Retina (tissue), 1 donor: ENCODE measurements at places on chromosomes 2 and 18.

DNA sequence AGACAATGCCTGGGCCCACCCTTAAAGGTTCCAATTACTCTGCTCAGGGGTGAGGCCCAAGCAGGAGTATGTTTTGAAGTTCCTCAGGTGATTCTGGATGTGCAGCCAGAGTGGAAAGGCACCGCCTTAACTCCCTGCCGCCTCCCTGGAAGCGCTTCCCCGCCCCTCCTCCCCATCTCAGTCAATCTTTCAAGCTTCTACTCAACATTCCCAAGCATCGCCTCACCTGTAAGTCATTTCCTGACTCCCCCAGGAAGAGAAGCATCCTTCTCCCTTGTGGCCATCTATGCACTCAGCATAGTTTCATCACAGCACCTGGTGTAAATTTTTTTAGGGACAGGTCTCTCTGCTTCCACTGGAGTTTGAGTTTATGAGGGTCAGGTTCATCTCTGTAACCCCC is 67.5 kb downstream of the MYL12B start:
- no peak for DNase-seq

- no peak for DNase-seq
These were observed 10.3 kb upstream of the NT5C1B start for GRCh38 chr2:18599509-18600254.

- DNase-seq: no peak
These were observed 25.1 kb downstream of the MARCHF7 start for GRCh38 chr2:159737292-159737916.

DNA sequence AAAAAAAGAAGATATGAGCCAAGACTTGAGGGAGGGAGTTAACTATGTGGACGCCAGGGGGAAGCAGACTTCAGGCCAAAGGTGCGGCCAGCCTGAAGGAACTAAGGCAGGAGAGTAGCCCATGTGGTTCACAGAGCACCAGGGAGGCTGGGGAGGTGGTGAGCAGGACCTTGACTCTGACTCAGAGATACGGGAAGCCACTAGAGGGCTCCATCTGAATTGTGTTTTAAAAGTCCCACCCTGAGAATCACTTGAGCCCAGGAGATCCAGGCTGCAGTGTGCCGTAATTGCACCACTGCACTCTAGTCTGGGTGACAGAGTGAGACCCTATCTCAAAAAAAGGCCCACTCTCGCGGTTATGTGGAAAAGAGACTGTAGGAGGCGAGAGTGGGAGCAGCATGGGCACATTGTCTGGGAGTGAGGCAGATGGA is 12.3 kb downstream of the CEP192 start:
- DNase-seq: peak; percentile 33

DNA sequence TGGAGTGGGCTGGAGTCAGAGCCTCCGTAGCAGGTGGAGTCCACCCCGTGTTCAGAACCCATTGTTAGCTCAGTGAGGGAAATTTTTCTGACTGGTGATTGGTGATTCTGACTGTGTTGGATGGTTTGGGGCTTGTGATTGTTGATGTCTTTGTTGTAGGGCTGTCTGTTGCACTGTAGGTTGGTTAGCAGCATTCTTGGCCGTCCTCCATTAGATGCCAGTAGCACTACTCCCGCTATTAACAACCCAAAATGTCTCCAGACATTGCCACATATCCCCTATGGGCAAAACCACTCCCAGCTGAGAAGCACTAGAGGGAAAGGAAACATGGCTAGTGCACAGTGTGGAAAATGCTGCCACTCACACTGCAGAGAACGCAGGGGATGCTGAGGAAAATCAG is 51.7 kb downstream of the ARMC9 start:
- no peak for DNase-seq

DNA sequence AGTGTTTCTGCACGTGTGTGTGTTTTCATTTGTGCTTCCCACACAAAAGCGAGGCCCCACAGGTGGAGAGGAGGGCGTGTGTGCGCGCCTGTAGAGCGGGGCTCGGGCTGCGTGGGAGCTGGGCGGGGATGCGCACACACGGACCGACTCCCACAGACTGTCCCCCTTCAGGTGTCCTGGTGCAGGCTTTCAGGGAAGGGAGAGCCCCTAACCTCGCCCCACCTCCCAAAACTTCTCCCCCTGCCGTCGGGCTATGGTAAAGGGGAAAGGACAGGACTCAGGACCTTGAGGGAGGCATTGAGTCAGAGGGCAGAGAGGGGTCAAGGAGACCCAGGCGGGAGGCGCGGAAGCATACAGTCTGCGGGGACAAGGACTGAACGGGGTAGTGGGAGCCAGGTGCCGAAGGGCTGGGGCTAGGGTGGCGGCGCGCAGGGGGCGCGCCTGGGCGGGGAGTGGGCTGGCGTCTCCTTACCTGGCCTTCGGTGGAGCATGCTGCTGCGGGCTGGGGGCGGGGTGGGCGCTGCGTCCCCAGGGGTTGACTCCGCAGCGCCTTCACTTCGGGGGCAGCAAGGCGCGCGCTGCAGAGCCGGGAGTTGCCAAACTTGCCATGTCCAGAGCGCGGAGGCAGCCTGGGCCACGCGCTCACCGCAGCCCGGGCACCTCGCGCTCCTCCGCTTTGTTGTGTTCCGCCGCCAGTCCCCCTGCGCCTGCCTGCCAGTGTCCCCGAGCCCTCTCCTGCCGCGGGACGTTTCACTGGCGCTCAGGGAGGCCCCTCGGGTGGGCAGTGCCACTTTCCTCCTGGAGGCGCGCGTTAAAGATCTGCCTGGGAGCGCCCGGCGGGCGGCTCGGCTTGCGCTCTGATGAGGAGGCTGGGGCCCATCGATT is 302.0 kb downstream of the NCKAP5 start:
- peak; percentile 85 for DNase-seq

- DNase-seq: no peak
These were observed 141.2 kb downstream of the CABLES1 start for GRCh38 chr18:23276451-23276850.

DNA sequence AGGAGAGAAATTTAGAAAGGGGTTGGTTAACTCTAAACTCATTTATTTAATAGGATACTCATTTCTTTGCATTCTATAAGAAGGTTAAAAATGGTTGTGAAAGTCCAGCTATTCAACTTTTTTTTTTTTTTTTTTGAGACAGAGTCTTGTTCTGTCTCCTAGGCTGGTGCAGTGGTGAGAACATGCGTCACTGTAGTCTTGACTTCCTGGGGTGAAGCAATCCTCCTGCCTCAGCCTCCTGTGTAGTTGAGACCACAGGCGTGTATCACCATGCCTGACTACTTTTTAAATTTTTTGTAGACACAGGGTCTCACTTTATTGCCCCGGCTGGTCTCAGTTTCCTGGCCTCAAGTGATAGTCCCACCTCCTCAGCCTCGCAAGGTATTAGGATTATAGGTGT is 11.9 kb downstream of the ELP2 start:
- no peak for DNase-seq

- DNase-seq: no peak
These were observed 57.0 kb downstream of the EFR3B start for GRCh38 chr2:25098670-25099486.

DNA sequence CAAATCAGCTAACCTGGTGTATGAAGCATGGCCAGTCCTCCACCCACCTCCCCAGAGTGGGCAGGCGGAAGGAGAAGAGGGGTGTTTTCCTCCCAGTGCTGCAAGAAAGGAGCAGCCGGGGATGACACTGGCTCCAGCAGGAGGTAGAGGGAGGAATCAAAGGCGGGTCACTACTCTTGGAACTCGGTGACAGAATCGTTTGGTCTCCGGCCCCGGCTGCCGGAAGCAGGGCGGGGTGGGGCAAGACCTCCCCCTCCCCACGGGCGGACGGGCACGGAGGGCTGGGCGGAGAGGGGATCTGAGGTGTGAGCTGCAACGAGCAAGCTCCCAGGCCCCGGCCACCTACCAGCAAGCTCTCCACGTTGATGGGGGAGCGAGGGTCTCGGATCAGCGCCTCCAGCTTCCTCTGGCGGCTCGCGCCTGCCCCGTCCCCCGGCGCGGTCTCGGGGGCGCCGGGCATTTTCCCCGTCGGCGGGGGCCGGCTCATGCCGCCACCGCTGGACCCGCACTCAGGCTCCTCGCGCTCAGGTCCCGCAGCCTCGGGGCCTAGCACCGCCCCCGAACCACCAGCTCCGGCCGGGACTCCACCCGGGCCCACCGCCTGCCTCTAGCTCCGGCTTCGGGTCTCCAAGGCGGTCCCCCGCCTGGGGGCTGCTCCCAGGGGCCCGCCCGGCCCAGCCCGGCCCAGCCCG is 640 bp downstream of the ROCK2 start:
- DNase-seq: peak; percentile 90

DNA sequence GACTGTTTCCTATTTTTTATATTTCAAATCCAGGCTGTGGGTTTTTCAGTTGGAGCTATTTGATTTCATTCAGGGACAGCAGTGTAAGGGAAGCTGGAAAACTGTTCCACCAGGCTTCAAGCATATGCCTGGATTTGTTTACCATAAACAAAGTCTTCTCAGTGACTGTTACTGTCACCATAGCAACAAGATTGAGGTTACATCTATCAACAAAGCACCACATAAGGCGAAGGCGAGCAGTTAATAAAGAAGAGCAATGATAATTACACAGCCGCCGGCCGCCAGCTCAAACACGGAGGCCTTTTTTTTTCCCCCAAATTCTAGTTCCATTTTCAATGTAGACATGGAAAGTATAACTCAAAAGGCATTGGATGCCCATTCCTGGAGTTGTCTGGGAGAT is 553.7 kb upstream of the SYT4 start:
- DNase-seq: no peak

GRCh38 chr2:33284287-33284686 is 192.2 kb upstream of the RASGRP3 start:
- no peak for DNase-seq

GRCh38 chr2:69180227-69180626 is 167.2 kb downstream of the ANTXR1 start:
- no peak for DNase-seq

DNA sequence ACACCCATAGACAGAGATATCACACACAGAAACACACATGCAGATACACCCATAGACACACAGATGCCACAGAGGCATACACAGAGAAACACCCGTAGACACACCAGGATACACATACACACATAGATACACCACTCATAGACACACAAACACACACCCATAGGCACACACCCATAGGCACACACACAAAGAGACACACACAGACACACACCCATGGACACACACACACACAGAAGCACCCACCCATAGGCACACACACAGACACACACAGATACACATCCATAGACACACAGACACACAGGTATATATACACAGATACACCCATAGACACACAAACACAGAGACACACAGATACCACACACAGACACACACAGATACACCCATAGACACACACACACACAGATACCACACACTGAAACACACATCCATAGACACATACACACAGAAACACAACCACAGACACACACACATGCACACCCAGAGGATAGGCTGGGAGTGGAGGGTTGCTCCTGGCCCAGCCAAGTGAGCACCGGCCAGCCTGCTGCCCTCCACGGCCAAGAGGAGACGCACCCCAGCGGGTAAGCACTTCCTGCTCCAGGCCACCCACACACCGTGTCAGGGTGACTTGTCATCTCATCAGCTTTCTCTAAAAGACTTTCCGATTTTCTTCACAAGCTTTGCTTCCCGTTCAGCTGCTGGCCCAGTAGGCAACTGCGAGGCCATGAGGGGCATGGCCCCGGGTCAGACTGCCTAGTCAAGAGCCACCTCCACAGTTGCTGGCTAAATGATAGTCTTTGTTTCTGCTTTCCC is 14.1 kb upstream of the CNNM3 start:
- DNase-seq: no peak

- DNase-seq: no peak
These were observed 16.4 kb downstream of the POU3F3 start for GRCh38 chr2:104870100-104870975.

DNA sequence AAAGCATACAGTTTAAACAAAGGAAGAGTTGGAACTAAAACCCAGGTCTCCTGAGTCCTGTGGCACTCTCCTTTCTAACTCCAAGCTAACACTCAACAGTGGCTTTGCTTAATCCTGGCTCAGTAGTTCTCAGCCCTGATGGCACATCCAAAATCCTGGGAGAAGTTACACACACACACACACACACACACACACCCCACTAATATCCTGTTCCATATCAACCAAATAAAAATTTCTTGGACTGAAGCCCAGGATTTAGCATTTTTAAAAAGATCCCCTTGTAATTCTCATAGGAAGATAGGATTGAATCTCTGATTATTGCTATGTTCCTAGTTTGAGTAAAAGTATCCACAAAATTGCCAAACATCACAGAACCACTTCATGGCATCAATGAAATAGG is 136.1 kb upstream of the RIOK3 start:
- no peak for DNase-seq

- peak; percentile 92 for DNase-seq
These were observed at the start of gene UNC80 for GRCh38 chr2:209771474-209772289. Gene UNC80 (plus strand): TSS chr2:209771832. CDS start chr2:209772073, 241 bp downstream.

DNA sequence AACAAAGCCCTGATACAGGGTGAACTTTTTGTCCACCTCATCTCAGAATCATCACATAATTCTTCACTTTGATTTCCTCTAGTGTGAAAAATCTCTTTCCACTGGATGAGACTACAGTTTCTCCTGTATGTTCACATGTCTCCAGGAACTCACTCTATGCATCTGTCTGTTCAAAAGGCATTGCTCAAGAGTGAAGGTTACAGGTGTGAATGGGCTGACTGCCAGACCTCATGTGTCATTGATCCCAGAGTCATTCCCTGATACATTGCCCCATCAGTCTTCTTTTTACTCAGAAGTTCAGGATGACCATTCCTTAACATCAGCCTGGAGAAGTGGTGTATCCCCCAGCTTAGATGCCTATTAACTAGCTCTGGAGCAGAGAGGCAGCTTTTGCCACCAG is 4.4 kb upstream of the DSC3 start:
- no peak for DNase-seq

DNA sequence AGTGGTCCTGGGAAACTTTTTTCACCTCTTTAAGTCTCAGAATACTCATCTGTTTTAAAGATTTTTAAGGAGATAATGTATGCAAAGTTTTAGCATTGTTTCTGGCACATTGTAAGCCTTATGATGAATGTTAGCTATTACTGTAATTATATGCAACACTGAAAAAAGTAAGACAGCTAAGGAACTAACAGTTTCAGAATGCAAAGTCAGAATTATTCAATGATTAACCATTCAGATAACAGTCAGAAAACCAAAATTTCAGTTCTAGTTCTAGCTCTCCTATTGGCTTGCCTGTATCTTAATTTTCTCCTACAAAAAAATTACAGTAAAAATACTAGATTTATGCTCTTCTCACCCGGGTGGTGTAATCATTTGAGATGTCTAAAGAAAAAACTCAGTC is 101.1 kb downstream of the SLC4A10 start:
- no peak for DNase-seq

- no peak for DNase-seq
These were observed 283.9 kb upstream of the SIX2 start for GRCh38 chr2:45293182-45293581.

DNA sequence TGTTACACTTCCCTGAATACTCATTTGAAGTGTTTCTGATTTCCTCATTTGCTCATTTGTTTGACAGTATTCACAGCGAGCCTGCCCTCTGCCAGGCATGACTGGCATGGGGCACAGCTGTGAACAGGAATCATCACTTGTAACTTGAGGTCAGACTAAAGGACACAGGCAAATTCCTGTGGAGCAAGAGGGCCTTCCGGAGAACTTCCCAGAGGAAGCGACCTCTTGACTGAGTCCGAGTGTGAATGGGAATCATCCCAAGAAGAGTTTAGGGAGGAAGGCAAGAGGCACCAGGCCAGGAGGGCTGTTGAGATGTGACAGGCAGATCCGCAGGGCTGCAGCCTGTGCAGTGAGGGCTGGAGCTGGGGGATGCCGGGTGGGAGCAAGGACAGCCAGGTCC is 45.4 kb downstream of the LIMS1 start:
- no peak for DNase-seq

- DNase-seq: no peak
These were observed 624 bp upstream of the MAP4K3 start for GRCh38 chr2:39437522-39438296.

- DNase-seq: no peak
These were observed 36.8 kb downstream of the KCNIP3 start for GRCh38 chr2:95333888-95334338.
